ENCODE measurements at places on chromosomes 6 and 20. TPM values are rescaled to one million over a fixed set of nuclear protein-coding genes. Genes with fewer than 3 reads are reported as not detected.

EFCAB8 gene
- not detected for total RNA-seq

GNRH2 gene
- total RNA-seq: 0.35 TPM

SLC22A7 gene
- total RNA-seq: not detected

TFAP2D gene
- total RNA-seq: not detected

KIF13A gene
- total RNA-seq: 18.3 TPM

TBX18 gene
- total RNA-seq: 6.3 TPM

SRF gene
- 21.9 TPM for total RNA-seq

Measured in myometrial cell (primary cell).